Fibroblast of the aortic adventitia (primary cell): ENCODE measurements at places on chromosomes 11 and 22. TPM values are rescaled to one million over a fixed set of nuclear protein-coding genes. Genes with fewer than 3 reads are reported as not detected.

Gene SOX10
- total RNA-seq, result not detected in 2 replicates

Gene UBASH3B
- total RNA-seq, result 3.5 and 23.2 TPM in 2 replicates

Gene OR51L1
- total RNA-seq, result 0.33 TPM in 1 of 2 replicates, not detected in the other

Gene MS4A6A
- not detected in 2 replicates for total RNA-seq

Gene MALAT1
- 10,787 and 27,374 TPM in 2 replicates for total RNA-seq

Gene MYRF
- total RNA-seq, result 0.16 and 0.18 TPM in 2 replicates

Gene KCTD17
- total RNA-seq, result 25.2 and 25.6 TPM in 2 replicates

Gene E2F8
- total RNA-seq, result 4.4 TPM in 1 of 2 replicates, not detected in the other

Gene ASRGL1
- total RNA-seq, result 0.18 and 0.98 TPM in 2 replicates

Gene IZUMO1R
- total RNA-seq, result not detected in 2 replicates

Gene TRIM48
- not detected in 2 replicates for total RNA-seq

Gene CKAP5
- total RNA-seq, result 79.5 and 83.3 TPM in 2 replicates

Gene ISX
- total RNA-seq, result not detected in 2 replicates

Gene OR4C6
- not detected in 2 replicates for total RNA-seq
